ENCODE measurements at places on chromosomes 11 and 22.

DNA sequence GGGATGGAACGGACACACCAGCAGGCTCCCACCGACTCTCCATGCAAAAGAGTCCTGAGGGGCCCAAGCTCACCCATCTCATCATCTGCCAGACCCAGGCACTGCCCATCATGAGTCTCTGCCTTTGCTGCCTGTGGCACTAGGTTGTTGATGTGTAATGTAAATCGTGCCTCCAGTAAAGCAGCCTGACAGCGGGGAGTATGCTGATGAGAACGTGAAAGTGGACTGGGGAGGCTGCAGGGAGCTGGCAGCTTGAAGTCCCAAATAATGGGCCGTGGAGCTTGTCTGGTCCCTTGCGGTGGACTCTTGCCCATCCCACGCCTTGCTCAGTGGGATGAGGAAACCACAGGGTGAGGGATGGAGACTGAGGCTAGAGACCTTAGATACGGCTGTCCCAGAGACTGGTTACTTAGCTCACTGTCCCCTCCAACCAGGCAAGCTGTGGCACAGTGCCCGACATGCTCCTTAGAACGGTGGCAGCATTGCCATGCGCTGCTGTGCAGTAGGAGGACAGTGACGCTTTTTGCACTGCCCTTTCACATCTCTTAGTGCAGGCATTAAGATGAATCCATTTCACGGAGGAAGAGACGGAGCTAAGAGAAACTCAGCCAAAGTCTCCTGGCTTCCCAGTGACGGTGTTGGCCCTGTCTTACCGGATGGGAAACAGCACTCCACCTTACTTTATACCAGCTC is 39.6 kb upstream of the PLET1 start:
- no peak for DNase-seq

DNA sequence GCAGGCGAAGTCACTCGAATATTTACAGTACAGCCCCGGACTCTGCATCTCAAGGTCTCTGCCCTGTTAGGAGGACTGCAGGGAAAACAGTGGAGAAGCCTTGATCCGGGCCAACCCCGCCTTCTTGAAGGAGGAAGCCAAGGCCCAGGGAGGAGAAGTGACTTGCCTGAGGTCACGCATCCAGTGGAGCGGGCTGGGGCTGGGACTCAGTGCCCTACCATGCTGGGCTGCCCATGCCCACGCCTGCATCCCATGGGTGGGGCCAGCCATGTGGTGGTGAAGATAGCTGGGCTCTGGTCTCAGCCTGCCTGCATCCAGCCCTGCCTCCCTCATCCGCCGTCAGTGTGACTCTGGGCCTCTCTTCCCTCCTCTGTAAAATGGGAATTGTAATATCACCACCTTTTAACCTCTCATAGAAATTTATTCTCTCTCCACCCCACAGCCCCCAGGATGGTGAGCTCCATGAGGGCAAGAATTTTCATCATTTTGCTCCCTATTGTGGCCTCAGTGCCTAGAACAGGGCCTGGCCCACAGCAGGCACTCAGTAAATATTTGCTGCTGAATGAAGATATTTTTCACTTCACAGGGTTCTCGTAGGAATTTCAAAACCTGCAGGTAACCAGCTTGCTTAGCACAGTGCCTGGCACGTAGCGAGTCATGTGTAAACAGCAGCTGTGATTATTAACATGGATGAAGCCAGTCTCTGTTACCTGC is 57.3 kb downstream of the OTOG start:
- no peak for DNase-seq

- no peak for DNase-seq
Observed at GRCh38 chr22:46469711-46470110, 67.7 kb downstream of the CELSR1 start.

- no peak for DNase-seq
Observed at GRCh38 chr11:60504219-60504905, 10.8 kb upstream of the MS4A13 start.

GRCh38 chr11:95057959-95058358 is 8.7 kb downstream of the KDM4F start:
- DNase-seq = no peak

DNA sequence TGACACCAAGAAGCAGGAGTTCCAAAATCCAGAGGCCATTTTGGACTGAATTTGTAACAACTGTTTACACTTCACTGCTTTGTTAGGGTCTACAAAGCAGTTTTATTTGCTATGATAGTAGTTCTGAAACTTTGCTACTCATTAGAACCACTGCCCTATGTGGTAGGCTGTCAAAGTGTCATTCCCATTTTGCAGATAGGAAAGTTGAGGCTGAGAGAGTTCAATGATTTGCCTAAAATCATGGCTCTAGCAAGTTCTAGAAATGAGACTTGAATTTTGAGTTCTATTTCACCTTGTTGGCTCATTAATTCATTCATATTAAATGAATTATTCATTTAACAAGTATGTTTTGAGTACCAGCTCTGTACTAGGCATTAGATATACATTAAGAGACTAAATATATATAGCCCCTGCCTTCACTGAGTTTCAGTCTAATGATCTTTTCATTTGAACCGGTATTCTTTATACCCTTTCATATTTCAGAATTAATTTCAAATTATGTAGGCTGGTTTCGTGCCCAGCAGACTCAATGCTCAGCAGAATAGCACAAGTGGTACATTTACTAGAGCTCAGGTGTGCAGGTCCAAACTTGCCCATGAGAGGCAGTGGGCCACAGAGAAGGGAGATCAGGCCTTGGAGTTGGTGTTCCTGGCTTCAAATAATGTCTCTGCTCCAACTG is 93.5 kb downstream of the ME3 start:
- no peak for DNase-seq

GRCh38 chr11:91081440-91082043 is 858.7 kb upstream of the CHORDC1 start:
- no peak for DNase-seq

DNA sequence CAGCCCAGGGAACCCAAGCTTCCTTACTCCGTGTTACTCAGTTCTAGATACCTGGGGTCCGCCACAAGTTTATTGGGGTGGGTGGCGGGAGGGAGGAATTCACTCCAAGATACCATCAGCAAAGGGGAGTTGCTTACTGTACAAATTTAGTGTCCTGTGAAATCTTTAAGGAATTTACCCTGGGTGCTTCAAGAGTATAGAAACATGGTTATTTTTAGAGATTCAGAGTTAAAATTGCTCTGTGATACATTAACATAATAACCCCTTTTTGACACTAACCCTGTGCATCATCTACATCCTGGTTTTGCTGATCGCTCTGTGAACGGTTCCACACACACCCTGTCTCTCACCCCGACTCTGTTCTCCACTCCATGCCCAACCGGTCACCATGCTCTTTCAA is 18.9 kb upstream of the LYVE1 start:
- DNase-seq = no peak

- peak; percentile 21 for DNase-seq
Observed at GRCh38 chr22:26259510-26259909, 90.2 kb downstream of the SEZ6L start.

GRCh38 chr11:116797816-116798215 is 6.1 kb upstream of the APOA5 start:
- no peak for DNase-seq

DNA sequence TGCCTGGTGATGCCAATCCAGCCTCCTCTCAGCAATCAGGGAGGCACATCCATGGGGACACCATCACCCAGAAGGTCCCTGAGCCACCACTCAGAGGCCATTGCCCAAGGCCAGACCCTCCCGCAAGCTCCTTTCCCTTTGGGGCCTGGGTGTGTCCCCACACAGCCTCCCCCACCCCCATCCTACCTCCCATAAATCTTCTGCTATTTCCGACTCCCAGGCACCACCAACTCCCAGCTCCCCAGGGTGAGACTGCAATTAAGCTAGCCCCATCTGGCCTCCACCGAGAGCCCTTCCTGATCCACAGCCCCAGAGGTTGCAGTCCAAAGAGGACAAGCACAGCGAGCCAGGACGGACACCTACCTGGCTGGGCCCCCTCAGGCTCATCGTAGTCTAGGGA is 6.3 kb downstream of the ARHGAP1 start:
- no peak for DNase-seq

DNA sequence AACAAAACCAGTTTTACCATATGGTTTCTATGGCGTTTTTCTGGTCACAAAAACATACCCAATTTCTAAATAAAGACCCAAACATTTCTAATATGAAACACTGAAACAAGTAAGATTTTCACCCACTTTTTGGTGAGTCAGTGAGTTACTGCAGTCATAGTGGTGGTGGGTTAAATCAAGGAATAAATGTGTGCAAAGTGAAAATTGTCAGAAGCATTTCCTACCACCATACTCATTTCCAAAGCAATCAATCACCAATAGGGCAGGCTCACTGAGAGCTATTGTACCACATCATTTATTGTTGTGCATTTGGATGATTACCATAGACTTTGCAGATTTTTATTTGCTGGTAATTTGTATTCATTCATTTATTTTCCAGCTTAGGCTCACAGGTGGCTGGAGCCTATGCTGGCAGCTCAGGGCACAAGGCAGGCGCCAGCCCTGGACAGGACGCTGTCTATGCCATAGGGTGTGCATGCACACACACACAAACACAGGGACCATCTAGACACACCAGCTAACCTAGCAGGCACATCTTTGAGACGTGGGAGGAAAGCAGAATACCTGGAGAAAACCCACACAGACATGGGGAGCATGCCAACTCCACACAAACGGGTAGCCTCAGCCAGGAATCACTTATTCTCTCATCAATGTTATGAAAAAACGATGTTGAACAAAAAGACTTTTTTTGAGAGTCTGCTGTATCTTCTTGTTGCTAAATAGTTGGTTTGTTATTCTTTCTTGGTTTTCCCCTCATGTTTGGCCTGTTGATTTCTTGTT is 5.1 kb downstream of the FAM118B start:
- no peak for DNase-seq

- DNase-seq = peak; percentile 32
Observed at GRCh38 chr22:36486619-36487384, 5.4 kb upstream of the TXN2 start.

DNA sequence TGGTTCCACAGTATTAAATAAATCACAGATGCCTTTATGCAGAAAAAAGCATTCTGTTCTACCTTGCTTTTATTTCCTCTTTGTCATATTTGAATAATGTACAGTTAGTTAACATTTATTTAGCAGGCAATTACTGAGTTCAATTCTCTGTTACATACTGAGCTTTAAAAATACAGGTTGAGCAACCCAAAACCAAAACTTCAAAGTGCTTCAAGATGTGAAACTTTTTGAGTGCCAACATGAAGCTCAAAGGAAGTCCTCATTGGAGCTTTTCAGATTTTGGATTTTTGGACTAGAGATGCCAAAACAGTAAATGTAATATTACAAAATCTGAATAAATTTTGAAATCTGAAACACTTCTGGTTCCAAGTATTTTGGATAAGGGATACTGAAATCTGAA is 54.1 kb downstream of the PDHX start:
- DNase-seq = no peak

- DNase-seq = no peak
Observed at GRCh38 chr11:99257131-99257530, 236.4 kb downstream of the CNTN5 start.

GRCh38 chr11:96265220-96265737 is 77.7 kb downstream of the MAML2 start:
- DNase-seq = no peak

GRCh38 chr11:62573006-62573591 is 592 bp downstream of the EEF1G start:
- DNase-seq = no peak

All from HuH-7 (cell line).